ENCODE measurements at places on chromosomes 1 and 21. TPM values are rescaled to one million over a fixed set of nuclear protein-coding genes. Genes with fewer than 3 reads are reported as not detected.
A peak's percentile ranks its signal among the peaks of the same experiment; 100 is the strongest.

GRCh38 chr21:16193496-16194094 is 463.8 kb downstream of the USP25 start:
- DNase-seq: no peak

DNA sequence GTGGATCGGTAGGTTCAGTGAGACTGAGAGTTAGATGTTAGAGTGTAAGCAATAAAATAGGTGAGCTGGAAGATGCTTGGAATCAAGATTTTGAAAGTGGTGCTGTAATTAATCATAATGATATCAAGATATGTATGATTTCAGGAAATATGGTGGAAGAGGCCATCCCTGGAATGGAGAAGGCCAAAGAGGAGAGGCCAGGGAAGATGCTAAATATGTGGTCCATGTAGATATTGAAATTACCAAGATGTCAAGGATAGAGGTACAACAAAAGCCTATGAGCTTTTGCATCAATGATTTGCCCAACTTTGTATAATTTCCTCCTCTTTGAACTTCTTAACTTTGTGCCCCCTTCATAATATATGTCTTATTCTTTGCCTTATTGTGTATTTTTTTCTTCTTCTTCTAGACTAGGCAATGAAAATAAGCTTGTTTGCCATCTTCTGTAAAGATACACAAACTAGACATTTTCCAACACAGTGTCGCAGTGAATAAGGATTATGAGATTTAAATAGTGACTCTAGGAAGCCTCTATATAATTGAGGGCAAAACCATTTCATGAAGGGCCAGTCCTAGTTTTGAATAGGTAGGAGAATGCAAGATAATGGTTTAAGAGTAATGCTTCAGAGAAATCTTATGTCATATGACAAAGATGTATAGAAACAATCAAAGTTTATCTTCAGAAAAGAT is 8.9 kb downstream of the PTGS2 start:
- no peak for DNase-seq

- peak; percentile 63 for DNase-seq
These were observed 1.3 kb downstream of the GNG12 start for GRCh38 chr1:67831850-67832513.

DNA sequence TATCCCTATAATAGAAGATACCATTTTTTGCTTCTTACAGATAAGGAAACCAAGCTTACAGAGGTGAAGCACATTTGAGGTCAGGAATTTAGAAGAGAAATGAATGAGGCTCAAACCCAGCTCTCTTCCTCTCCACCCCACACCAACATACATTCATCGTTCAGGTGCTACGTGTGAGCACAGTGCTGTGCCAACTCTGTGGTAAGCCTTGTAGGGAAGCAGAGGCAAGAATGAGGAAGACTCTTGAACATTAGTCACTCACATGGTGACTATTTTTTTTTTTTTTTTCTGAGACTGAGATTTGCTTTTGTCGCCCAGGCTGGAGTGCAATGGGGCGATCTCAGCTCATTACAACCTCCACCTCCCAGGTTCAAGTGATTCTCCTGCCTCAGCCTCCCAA is 314.0 kb downstream of the NTNG1 start:
- DNase-seq: no peak

GRCh38 chr1:2975466-2976179 is 45.6 kb upstream of the ACTRT2 start:
- DNase-seq: no peak

Gene SH3GLB1
- polyA plus RNA-seq: 87.3 TPM

Gene LCE1D
- not detected for polyA plus RNA-seq

Gene DNAJC6
- 6.0 TPM for polyA plus RNA-seq

Gene KRTAP12-2
- polyA plus RNA-seq: not detected

Data from renal cortex interstitium (tissue), 15 donors.